Kidney (tissue), 22 donors: ENCODE measurements at places on chromosomes 11 and 22. TPM values are rescaled to one million over a fixed set of nuclear protein-coding genes. Genes with fewer than 3 reads are reported as not detected.

DNA sequence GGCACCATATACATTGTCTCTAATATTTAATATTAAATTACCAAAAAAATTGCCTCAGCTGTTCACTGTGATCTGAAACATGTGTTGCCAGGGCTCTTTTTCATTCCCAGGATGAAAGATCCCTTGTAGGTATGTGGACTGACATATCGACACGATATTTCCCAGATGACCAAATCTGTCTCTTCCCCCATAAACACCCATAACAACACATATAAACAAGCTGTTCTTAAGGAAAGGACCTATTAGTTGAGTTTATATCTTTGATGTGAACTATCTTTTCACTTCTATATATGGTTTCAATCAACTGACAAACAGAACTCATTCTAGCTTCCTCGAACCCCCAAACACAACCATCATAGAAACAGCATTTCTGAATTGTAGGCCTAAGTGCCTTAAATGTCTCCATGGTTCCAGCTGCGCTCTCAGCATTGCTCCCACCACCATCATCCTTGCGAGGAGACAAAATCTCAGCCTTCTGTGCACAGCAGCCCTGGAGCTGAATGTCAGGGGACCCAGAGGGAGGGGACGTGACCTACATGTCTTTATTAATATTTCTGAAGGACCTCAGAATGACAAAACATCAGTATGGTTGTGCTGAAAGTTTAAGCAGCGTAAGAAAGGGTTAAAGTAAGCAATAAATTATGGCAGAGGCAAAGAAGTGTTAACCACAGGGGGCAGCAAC lies 67.0 kb downstream of the ETS1 start:
- DNase-seq: no peak

DNA sequence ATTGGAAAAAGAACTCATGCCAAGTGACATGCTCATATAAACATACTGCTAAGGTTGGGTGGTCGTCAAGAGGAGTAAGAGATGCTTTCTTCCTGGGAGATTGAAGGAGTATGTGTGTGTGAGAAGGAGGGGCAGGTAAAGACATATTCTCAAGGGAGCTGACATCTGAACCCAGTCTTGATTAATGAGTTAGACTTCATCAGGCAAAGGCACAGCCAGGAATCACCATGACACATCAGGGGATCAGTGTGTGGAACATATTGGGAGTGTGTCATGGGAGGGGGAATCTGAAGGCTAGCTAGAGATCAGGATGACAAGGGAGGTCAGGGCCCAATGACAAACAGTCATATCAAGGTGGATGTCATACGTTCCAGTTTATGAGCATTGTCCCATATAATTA lies 14.9 kb downstream of the CNTF start:
- DNase-seq: no peak

GDPD4 gene
- not detected for total RNA-seq

DLG2 gene
- total RNA-seq: 7.2 TPM

IGSF9B gene
- 10.4 TPM for total RNA-seq
